ENCODE measurements at places on chromosomes 3 and 15.

DNA sequence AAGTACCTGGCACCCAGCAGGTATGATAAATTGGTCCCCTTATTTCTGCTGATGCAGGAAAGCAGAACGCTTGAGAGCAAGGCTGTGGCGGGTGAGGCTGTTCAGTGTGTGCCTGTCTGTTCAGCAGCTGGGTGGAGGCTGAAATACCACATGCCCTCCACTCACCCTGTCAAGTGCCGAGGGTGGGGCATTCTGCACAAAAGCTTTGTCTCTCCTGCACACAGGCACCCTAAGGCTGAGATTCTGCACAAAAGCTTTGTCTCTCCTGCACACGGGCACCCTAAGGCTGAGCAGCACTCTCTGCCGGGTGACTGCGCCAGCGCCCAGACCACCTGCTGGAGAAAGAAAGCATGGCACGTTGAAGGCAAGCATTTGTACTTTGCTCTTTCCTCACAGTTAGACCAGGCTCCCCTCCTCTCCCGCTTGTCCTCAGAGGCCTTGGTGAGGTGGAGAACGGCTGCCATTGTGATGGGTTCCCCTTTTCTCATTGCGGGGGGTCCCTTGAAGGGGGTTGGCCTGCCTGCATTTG, 97.5 kb downstream of the BDH1 start:
- no peak for DNase-seq

GRCh38 chr3:40456279-40456939, 730 bp upstream of the RPL14 start:
- DNase-seq = no peak

DNA sequence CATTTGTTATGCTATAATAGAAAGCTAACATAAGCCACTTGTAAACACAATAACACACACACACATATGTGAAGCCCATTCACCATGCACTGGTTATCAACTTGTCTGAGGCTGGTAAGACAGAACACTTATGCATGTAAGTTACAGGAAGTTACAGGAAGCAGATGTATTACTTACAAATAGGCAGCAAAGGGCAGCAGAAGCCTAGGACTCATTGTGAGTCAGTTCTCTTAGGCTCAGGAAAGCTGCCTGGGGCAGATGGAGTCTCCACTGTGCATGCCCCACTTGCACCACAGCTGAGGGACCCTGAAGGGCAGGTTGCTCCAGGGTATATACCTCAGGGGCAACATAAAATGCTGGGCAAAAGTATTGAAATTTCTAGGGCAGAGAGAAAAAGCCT, 748.8 kb upstream of the CCDC54 start:
- no peak for DNase-seq

DNA sequence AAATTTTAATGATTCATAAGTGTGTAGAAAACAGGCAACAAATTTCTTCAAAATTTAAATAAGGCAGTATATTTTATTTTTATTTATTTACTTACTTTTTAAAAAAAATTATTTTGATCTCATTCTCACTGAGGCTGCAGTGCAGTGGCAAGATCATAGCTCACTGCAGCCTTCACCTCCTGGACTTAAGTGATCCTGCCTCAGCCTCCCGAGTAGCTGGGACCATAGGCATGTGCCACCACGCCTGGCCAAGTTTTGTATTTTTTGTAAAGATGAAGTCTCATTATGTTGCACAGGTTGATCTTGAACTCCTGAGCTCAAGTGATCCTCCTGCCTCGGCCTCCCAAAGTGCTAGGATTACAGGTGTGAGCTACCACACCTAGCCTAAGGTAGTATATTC, 61.2 kb upstream of the XRN1 start:
- DNase-seq = no peak

DNA sequence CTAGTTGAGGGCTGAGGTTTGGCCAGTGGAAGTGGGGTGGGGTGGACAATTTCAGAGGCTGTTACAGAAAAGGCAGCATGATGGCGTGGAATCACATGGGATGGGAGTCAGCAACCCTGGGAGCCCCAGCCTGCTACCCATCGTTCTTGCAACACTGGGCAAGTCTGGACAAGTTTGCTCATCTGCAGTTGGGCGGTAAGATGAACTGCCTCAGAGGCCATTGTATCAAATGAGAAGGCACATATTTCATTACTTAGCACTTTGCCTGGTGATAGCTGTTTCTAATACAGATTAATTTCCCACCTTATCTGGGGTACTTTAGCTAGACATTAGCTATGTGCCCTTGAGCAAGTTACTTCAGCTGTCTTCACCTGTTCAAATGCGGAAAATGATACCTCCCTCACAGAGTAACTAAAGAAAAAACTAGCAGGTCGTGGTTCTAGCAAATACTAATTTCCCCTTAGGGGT, 248.9 kb downstream of the THSD4 start:
- no peak for DNase-seq

GRCh38 chr3:158732856-158733200, 571 bp upstream of the RARRES1 start:
- DNase-seq = no peak

DNA sequence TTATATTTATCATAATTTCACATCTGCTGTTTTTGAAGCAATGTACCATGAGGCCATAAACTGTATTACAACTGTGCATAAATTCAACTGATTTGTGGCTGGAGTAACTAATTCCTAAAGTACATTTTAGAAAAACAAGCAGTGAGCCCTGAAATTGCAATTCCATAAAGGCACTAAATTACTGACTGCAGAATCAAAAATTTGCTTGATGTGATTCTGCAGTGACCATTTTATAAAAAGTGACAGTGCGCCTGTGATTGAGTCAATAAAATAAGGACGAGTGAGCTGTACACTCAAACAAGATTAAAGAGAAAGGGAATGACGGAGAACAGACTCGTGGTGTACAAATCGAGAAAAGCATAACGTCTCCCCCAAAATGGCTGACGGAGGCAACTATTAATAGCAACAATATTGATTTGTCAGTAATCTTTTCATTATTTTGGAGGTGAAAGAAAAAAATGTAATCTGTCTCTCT, 121.4 kb upstream of the MEIS2 start:
- no peak for DNase-seq

DNA sequence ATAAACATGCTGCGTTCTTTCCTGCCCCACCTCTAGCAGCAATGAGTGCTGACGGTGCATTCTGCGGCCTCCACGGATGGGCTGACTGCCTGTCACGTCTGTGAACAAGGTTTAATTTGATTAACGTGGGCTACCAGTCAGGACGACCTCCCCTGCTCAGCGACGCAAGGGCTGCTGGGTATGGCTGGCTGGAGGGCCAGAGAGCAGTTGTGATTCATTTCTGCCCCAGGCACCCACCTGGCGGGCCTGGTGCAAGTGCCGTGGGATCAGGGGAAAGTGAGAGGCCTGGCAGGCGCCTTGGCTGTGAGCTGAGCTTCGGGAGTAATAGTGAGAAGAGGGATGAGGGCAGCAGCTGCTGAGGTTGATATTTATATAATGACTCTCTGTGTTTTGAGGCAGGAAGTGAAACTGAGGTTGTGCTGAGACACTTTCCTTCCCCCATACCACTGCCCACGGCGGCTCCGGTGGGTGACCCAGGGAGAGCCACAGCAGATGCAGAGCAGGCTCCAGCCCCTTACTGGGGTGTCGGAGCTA, 190.4 kb upstream of the BCL6 start:
- no peak for DNase-seq

GRCh38 chr3:110454066-110454465, 617.5 kb upstream of the NECTIN3 start:
- no peak for DNase-seq

- no peak for DNase-seq
Observed at GRCh38 chr3:58563386-58564035, 13.7 kb downstream of the FAM107A start.

DNA sequence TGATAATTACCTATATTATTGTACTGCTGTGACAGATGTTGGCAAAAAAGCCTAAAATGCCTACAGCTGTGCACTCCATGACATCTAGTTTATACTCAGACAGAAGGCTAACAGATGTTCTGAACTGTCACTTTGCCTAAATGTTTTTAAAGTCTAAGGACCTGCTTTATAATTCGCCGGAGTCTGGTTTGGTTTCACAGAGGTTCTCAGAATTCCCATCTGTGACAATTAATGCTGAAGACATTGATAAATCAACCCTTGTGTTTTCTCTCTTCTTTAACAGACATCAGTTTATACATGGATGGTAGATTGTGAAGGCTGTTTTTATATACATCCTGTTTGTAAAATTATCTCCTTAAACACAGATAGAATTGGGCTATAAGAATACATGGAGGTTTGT, 19.8 kb upstream of the SOX2 start:
- DNase-seq = no peak

GRCh38 chr3:48472673-48472922, 26.1 kb downstream of the ATRIP start:
- no peak for DNase-seq

- DNase-seq = no peak
Observed at GRCh38 chr3:77342688-77343087, 302.8 kb downstream of the ROBO2 start.

DNA sequence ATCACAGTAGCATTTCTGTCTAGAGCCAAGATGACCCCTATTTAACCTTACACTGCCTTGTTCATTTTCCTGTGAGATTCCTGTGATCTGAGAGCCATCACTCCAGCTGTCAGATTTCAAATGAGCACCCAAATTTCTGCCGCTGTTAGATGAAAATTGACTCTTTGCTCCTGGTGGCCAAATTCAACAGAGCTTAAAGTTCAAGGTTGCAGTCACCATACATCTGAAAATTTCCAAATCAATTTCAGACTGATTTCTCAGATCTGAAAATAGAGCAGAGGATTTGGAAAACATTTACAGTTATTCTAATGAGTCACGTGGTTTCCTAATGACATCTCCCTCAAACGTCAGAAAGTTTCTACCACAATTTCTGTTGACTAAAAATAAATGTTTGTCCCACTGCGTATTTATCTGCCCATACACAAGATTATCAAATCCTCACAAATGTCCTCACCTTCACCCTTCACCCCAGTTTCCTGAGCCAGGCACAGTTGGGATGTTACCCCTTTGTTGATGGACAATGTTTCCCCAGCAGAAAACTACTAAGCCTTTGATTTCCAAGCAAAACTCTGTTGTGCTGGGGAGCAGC, 16.4 kb downstream of the HDC start:
- DNase-seq = no peak

GRCh38 chr15:35755237-35755802, 209.4 kb upstream of the DPH6 start:
- DNase-seq = no peak

GRCh38 chr3:35549690-35550089, 89.6 kb upstream of the ARPP21 start:
- DNase-seq = no peak

- DNase-seq = no peak
Observed at GRCh38 chr3:121660356-121661171, at the start of gene HCLS1. Gene HCLS1 (minus strand): TSS chr3:121660903. CDS start chr3:121658347, 2,556 bp downstream.

- no peak for DNase-seq
Observed at GRCh38 chr15:28987337-28987736, 101.6 kb downstream of the APBA2 start.

DNA sequence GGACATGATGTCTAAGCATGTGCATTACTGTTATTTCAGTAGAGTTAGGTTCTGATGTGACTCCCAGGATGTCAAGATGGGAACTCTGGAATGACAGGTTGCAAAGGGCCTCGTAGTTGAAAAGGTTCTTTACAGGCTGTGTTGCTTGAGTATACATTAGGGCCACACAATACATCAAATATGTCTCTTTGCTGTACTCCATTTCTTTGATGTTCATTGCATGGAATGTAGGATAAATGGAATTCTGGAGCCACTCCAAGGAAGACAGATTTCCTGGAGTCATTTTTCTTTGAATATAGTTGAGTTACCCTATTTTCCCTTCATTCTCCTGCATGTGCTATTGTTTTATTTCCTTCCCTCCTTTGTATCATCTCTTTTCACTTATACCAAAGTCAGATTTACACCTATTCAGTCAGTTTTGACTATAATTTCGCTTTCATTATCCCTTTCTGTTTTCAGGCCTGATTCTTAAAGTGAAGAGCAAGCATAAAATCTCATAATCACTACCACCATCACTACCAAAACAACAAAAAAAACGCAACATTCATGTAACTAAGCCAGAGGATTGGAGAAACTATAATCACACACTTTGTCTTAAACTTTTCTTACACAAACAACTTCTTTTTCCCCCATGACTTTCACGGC, 61.2 kb upstream of the PTX3 start:
- DNase-seq = no peak

GRCh38 chr3:141346839-141347238, 21.5 kb upstream of the ZBTB38 start:
- no peak for DNase-seq

DNA sequence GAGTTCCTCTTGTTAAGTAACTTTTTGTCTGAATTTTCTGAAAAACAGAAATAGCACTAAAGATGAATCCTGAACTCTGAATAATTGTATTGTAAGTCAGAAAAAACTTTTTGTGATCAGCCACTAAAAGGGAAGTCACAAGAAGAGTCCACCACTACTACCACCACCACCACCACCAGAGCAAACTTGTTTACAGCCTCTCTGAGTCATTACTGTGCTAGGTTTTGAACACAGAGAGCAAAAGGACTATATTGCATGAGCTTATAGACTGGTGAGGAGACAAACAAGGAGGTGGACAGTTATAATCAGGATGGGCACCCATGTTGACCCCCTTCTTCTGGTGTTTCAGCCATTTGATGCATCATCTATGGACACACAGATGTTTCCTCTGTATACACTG, 141.7 kb downstream of the IL5RA start:
- DNase-seq = no peak

DNA sequence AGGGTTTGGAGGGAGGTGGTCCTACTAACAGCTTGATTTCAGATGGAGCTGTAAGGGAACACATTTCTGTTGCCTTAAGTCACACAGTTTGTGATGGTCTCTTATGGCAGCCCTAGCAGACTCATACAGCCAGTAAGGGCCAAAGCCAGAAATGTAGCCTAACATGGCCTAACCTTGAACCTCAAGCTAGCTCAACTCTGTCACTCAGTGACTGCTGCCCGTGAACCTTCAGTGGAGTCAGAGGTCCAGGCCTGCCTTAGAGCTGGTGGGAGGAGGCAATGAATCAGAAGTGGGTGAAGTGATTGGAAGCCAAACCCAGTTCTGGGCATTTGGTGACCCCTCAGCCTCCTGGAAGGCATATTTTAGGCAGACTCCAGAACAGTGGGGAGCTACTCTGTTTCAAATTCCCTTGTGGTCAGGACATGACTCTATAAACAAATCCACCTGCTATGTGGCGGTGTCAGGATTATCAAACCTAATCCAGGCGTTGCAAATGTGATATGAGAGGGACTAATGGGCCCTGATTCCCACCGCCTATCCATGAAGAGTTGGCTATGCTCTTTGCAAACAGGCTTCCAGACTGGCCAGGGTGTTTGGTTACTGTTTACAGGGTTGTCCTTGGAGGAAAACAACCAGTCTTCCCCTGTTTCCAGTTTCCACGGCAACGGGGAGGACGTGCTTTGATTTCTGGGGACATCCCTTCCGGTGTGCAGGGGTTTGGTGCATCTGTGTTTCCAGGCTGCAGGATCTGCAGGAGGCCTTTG, 105.9 kb upstream of the AGBL1 start:
- DNase-seq = no peak

- DNase-seq = no peak
Observed at GRCh38 chr3:13704174-13704573, 155.2 kb downstream of the FBLN2 start.
